ENCODE measurements at places on chromosomes 13 and 19. TPM values are rescaled to one million over a fixed set of nuclear protein-coding genes. Genes with fewer than 3 reads are reported as not detected.

DNA sequence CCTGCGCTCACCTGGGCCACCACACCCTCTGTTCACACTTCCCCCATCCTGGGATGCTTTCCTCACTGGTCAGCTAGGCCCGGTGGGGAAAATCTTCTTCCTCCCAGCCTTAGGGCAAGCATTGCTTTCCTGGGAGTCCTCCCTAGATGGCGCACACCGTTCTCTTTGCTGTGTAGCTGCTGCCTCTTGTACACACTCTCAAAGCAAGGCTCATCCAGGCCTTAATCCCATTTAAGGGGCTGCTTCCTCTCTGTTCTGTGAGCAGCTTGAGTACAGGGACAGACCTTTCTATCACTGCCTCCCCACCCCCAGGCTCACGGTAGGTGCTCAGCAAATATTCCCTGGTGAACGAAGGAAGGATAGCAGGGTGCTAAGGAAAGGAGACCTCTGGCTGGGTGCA is 11.1 kb downstream of the SLC7A10 start:
- peaks cover 10% of the 10 kb centered on the region for H3K27me3 ChIP-seq
- no peak overlapping the region for H3K27ac ChIP-seq
- DNase-seq: peak; percentile 22
- H3K4me1 ChIP-seq: no peaks in the 10 kb centered on the region
- no peaks in the 10 kb centered on the region for H3K36me3 ChIP-seq

- H3K4me3 ChIP-seq: peak overlapping the region; percentile 49
- H3K27me3 ChIP-seq: peaks cover 29% of the 10 kb centered on the region
- H3K4me1 ChIP-seq: no peaks in the 10 kb centered on the region
- H3K27ac ChIP-seq: no peak overlapping the region
- peak; percentile 38 for DNase-seq
These were observed 1.5 kb downstream of the RGCC start for GRCh38 chr13:41458761-41459431.

- H3K36me3 ChIP-seq: peaks cover 11% of the 10 kb centered on the region
- no peak for DNase-seq
- H3K27ac ChIP-seq: no peak overlapping the region
- H3K4me1 ChIP-seq: peaks cover 36% of the 10 kb centered on the region
These were observed 496.7 kb downstream of the GPC6 start for GRCh38 chr13:93723316-93723715.

The CLDN10 gene
- not detected for total RNA-seq

The RPS5 gene
- 1,170 TPM for total RNA-seq

DNA sequence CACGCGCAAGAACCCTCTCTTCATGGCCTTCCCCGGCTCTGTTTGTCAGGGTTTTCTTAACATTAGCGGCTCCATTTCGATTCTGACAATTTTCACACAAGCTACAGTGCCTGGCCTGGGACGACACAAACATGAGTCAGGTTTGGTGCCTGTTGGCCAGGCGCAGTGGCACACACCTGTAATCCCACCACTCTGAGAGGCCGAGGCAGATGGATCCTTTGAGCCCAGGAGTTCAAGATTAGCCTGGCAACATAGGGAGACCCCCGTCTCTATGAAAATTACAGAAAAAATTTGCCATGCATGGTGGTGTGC is 1.9 kb upstream of the RAB20 start:
- peaks cover 36% of the 10 kb centered on the region for H3K27me3 ChIP-seq
- H3K4me1 ChIP-seq: peaks cover 25% of the 10 kb centered on the region
- no peak overlapping the region for H3K27ac ChIP-seq
- H3K4me3 ChIP-seq: no peak overlapping the region
- no peak for DNase-seq
- no peaks in the 10 kb centered on the region for H3K36me3 ChIP-seq

Data from HFFc6 (cell line).